ENCODE measurements at places on chromosomes 2 and 18.
A peak's percentile ranks its signal among the peaks of the same experiment; 100 is the strongest.

DNA sequence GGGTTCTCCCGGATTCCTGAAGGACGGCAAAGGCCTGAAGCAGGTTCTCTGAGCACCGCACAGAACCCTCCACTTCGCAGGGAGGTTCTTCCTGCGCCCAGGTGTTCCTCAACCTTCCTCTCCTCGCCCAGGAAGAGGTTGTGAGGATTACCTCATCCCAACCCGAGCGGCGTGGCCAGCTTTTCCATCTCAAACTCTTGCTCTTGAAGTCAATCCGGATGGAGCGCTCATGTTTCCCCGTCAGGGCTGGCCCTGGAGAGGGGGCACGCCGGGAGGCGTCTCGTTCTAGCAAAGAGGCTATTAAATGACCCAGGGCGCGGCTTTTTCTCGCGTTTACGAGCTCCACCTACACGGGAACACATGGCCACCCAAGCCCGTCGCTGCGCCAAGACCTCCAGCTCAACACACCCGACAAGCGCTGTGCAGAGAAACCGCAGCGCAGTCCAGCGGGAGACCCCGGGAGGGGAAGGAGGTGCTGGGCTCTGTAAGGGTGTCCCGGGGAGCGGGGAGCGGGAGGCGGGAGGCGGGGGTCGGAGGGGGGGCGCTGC lies 540 bp upstream of the RAB10 start:
- peak; percentile 37 for DNase-seq

GRCh38 chr2:57725337-57725947 lies 321.2 kb upstream of the VRK2 start:
- no peak for DNase-seq

DNA sequence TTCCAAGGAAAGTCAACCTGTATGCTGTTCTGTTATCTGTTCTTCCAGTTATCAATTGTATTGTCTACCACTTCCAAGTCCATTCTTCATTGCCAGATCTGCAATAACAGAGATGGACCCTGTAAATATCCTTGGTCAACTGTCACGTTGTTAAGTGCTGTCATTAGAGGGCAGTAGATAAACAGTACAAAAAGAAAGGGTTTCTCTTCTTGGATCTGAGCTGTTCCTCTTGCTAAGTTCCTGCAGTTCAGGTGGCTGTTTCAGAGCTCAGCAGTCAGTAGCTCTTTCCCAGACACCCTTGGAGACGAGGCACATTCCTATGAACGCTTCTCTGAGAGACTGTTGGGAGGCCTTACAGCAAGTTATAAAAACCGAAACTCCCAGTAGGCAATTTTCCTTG lies 957.1 kb upstream of the CHAC2 start:
- peak; percentile 53 for DNase-seq

- peak; percentile 26 for DNase-seq
Observed at GRCh38 chr2:96470636-96471035, 34.5 kb downstream of the NEURL3 start.

GRCh38 chr18:65852273-65852672 lies 101.5 kb downstream of the CDH7 start:
- DNase-seq = no peak

- no peak for DNase-seq
Observed at GRCh38 chr2:78940998-78941397, 84.5 kb upstream of the REG3G start.

DNA sequence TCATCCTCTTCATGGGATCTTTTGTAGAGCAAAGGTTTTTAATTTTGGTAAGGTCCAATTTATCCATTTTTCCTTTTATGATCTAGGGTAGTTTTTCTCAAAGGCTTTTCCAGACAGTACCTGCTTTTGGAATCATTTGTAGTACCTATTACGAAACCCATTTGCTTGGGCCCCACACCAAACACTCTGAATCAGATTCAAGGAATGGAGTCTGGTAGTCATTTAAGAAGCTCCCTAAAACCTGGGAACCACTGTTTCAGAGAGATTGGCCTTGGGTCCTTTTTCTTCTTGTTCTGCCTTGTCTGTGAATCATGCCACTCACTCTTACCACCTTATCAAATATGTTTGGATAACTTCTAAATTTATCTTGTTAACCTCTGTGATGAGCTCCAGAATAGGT lies 40.3 kb downstream of the OSBPL6 start:
- no peak for DNase-seq

All from NCI-H460 (cell line).